Activated CD4-positive, alpha-beta T cell treated with anti-CD3 and anti-CD28 coated beads for 36 hours (primary cell): ENCODE measurements at places on chromosomes 3 and 15. TPM values are rescaled to one million over a fixed set of nuclear protein-coding genes. Genes with fewer than 3 reads are reported as not detected.

Gene LRRC31
- not detected for total RNA-seq

Gene SLC12A8
- 0.39 TPM for total RNA-seq

Gene XXYLT1
- 5.4 TPM for total RNA-seq

Gene SCN11A
- total RNA-seq: 0.07 TPM

Gene TXNRD3
- 2.5 TPM for total RNA-seq

Gene NOX5
- not detected for total RNA-seq

Gene GOLGA8F
- not detected for total RNA-seq

Gene CDHR4
- total RNA-seq: not detected

Gene ABHD5
- total RNA-seq: 8.6 TPM

Gene ZNF80
- 0.23 TPM for total RNA-seq

Gene ITIH4
- total RNA-seq: 6.5 TPM

Gene WDR93
- total RNA-seq: not detected

Gene TSPAN3
- 28.4 TPM for total RNA-seq

Gene ISY1
- 65.5 TPM for total RNA-seq

Gene TRAT1
- total RNA-seq: 22.5 TPM

Gene IL5RA
- total RNA-seq: 0.30 TPM
